Panc1 (cell line): ENCODE measurements at places on chromosomes 4 and X.

DNA sequence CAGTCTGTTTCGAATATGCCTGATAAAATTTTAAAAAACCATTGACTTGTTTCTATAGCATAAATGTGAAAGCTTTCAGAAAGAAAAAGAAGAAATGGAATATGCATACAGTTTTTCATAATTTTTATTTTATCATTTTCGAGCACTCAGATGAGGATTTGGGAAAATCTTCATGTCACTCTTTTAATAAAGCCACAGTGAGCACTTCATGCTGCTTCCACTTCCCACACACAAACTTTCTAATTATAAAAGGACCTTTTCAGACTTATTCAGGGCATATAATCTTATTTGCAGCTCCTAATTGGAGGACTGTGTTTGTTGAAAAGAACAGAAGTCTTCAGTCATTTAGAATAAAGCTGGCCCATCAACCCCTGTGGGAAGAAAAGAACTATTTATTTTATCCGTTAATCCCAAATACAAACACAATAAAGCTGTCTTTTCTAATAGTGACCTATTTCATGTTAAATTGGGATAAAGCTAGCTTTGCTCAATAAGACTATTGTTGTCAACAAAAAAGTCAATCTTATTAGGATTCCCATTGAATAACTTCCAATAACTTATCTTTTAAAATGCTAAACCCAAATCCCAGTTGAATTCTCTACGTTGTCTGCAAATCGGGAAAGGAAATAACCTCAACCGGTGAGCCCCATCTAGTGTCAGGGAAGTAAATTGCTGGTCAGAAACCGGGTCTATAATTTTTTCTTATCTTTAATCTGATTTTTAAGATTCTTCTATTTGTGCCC, 211.5 kb downstream of the PDGFRA start:
- no peak for DNase-seq

DNA sequence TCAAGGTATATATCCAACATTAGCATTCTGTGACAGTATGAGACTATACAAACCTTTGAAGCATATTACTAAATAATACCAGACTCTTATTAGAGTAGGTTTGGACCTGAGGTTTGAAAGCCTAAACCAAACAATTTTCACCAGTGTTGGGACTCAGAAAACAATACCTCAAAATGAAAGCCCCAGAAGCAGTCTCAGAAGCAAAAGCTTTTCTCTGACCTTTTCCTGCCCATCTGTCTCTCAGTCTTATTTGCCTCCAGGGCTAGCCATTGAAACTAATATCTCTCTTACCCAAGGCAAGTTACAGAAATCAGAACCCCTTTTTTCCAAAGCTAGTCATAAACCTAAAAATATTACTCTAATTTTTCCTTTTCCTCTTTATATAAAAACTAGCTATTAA, 163.3 kb downstream of the PTCHD1 start:
- DNase-seq, result no peak

GRCh38 chr4:102301167-102301566, 44.1 kb downstream of the SLC39A8 start:
- DNase-seq, result no peak

DNA sequence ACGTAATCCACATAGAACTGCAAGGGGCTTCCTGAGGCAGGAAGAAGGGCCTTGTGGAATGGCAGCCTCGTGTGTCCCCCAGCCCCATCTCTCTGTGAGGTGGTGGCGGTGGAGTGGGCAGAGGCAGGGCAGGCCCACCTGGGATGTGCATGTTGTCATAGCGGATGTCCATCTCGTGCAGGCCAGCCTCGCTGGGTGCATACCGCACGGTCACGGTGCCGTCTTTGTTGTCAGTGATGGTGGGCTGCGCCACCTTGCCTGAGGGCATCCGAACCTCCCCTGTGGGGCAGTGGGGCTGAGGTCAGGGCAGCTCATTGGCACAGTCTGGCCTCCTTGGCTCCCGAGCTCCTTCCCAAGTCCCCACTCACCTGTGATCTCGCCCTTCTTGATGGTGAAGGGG, 20.4 kb downstream of the FLNA start:
- DNase-seq, result no peak

GRCh38 chr4:19194672-19195071, 1057.0 kb upstream of the SLIT2 start:
- no peak for DNase-seq

GRCh38 chrX:16666541-16666940, 16.6 kb downstream of the S100G start:
- DNase-seq, result no peak

- no peak for DNase-seq
Observed at GRCh38 chr4:182297659-182298058, 54.5 kb downstream of the TENM3 start.

GRCh38 chrX:23785580-23785979, 2.6 kb downstream of the SAT1 start:
- DNase-seq, result no peak

DNA sequence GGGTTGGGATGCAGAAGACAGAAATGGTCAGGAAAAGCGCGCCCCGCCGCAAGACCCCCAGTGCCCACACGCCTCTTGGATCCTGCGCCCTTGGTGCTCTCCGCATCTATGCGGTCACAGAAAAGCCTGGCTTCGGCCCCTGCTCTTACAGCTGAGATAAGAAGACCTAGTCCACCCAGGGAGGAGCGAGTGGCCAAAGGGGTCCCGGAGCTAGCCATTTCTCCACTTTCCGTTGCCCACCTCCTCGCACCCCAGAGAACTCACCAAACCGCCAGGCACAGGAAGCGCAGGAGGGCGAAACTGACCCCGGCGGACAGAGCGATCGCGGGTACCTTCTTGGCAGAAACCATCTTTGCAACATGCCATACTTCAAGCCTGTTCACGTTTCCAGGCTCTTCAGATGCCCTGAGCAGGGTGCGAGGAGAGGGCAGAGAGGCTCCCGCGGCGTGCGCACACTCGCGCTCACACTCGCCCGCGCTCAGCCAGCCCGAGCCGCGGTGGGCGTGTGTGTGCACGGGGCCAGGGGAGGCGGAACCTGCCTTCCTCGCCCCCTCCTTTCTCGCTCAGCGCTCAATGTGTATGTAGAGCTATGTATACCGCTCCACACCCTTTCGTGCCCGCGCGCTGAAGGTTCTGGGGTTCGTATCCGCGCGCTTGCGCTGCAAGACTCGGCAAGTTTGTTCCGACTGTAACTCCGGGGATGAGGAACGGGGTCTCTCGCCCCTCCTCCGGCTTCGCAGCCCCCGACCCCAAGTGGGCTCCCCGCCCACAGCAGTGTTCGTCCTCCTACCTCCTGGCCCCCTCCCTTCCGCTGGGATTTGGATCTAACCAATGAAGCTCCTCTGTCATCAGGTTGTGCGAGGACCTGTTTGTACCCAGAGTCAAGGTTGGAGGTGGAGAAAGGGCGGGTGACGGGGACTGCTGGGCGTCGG, at the start of gene GABRA4:
Gene GABRA4 (minus strand): TSS at position 507 of the 932 bp plus-strand sequence. CDS start 157 bp downstream, at position 350.
- DNase-seq, result no peak

- no peak for DNase-seq
Observed at GRCh38 chrX:24167719-24168472, 18.4 kb downstream of the ZFX start.

GRCh38 chr4:113955948-113956347, 23.5 kb downstream of the ARSJ start:
- no peak for DNase-seq

DNA sequence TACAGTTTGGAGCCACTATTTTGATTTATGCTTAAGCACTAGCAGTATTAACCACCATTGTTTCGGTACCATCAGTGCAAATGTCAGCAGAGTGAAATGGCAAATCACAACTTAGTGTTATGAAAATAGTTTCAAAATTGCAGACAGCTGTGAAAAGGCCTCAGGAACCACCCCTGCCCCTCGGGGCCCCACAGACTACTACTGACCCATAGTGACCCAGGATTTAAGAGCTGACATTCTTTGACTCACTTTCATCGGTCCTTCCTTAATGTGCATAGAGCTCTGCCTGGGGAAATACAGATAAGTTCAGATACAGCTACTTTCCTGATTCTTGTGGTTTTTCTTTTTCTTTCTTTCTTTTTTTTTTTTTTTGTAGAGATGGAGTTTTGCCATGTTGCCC, 3.3 kb upstream of the BBS7 start:
- no peak for DNase-seq

DNA sequence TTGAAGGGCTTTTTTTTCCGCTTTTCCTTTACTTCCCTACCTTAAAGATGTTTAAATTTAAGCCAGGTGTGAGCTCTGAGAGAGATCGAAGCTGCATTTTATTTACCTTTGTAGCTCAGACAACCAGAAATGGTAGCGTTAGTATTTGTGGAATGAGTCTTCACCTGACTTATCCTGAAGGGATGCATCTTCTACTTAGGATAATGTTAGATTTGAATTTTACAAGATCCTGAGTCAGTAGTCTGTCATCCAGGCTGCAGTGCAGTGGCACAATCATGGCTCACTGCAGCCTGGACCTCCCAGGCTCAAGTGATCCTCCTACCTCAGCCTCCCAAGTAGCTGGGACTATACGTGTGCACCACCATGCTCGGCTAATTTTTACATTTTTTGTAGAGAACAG, 26.2 kb downstream of the TMSB4X start:
- no peak for DNase-seq

DNA sequence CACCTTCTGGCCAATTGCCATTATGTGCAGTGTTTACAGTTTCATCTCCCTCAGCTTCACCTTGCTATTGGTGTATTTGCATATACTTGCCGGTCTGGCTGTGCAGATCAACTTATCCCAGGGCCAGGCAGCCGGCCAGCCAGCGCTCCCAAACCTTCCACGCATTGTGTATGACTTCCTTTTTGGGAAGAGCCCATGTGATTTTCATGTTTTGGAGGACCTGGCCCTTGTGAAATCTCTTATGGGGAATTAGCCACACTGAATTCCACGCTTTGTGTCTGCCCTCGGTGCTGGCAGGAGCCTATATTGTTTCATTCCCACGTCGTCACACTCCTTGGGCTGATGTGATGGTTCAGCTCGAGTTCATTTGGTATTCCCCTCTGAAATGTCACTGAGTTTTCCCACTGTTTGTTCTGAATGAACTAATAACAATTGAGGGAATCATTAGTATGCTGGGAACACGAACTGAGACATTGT, 6.0 kb upstream of the PDLIM3 start:
- no peak for DNase-seq
